ENCODE measurements at places on chromosomes 5 and 9.
A peak's percentile ranks its signal among the peaks of the same experiment; 100 is the strongest.

DNA sequence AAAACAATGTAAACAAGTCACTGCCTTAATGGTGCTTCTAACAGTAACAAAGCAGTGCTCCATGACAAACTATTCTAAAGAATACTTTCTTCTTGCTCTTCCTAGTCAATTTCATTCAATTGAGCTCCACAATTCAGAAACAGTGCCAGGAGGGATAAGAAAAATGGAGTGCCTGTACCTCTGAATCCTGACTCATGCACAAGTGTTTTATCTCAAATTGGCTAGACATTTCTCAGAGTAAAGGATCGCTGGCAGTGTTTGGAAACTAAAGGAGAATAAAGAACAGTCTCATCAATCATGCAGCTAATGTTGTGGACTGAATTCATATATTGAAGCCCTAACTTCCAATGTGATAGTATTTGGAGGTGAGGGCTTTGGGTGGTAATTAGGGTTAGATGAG is 27.6 kb downstream of the SLC25A51 start:
- DNase-seq = no peak

- no peak for DNase-seq
Observed at GRCh38 chr5:16712178-16712577, 95.4 kb upstream of the RETREG1 start.

DNA sequence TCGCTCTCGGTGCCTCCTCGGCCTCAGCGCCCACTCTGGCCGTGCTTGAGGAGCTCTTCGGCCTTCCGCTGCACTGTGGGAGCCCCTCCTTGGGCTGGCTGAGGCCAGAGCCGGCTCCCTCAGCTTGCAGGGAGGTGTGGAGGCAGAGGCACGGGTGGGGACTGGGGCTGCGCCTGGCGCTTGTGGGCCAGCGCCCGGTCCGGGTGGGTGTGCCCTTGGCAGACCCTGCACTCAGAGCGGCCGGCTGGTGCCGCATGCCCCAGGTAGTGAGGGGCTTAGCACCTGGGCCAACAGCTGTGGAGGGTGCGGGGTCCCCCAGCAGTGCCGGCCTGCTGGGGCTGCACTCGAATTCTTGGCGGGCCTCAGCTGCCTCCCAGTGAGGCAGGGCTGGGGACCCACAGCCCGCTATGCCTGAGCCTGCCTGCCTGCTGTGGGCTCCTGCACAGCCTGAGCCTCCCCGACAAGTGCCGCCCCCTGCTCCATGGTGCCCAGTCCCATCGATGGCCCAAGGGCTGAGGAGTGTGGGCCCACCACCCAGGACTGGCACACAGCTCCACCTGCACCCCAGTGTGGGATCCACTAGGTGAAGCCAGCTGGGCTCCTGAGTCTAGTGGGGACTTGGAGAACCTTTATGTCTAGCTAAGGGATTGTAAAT is 2085.2 kb upstream of the ACO1 start:
- no peak for DNase-seq

GRCh38 chr5:154344461-154344860 is 101.3 kb upstream of the SAP30L start:
- no peak for DNase-seq

GRCh38 chr9:134294153-134295071 is 31.8 kb upstream of the RXRA start:
- no peak for DNase-seq

GRCh38 chr5:120988491-120988890 is 524.4 kb downstream of the PRR16 start:
- no peak for DNase-seq

DNA sequence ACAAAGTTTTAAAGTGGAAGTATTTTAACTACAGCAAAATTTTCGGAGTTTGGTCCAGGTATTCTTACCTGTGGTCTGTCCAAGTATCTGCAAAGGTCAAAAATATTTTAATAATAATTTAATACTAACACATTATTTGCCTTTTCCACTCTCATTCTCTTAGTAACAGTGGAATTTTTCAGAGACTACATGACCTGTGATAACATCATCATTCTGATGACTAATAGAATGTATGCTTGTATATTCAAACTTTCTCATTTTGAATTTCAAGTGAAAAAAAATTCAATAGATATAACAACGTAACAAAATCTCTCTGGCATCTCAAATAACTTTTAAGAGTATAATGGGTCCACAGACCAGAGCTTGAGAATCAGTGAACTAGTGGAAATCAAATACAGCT is 78.3 kb downstream of the FBXL17 start:
- no peak for DNase-seq

DNA sequence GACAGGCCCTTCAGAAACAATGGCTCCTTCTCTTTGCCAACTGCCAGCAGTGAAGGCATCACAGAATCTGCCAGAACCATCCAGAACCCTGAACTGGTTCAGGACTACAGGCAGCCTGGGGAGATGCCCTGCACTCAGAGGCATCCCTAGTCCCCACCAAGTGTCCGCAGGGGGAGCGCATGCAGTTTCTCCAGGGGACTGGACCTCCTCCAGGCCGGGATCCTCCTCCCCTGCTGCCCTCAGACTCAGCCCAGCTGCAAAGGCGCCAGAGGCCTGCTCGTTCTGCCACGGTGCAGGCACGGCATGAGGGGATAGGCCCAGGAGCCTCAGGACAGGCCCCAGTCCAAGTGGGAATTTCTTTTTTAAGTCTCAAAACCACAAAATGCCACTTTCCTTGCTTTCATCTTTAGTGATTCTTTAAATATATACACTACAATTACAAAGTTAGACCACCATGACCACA is 72.0 kb downstream of the SEMA4D start:
- no peak for DNase-seq

GRCh38 chr9:86731511-86732063 is 215.7 kb downstream of the GAS1 start:
- no peak for DNase-seq

GRCh38 chr5:128566178-128566577 is 28.1 kb upstream of the FBN2 start:
- no peak for DNase-seq

- DNase-seq = no peak
Observed at GRCh38 chr5:175107865-175108264, 336.1 kb downstream of the DRD1 start.

DNA sequence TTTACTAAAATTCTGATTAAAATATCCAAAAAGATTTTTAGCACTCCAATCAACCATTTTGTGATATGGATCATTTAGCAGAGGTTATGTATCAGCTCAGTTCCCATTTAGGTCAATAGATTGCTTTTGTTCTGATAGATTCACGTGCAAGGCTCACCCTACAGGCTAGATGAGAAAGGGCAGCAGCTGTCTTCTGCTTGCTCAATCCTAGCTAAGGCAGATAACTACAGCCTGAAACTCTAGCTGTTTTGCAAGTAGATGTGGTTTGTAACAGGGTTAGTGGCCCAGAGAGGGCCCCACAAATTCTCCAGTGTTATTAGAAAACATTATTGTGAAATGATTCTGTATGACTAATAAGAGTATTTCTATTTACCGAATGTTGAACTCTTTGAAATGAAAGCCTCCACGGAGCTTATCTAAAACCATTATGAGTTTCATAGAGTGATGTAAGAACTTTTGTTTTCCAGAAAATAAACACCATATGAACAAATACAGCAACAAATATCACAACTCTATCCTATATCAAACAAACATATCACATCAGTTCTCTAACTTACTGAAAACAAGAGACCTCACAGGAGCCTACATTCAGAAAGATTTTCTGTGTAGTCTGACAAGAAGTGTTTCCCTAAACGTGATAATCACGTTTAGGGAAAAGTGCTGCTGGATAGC is 841.9 kb upstream of the ACO1 start:
- no peak for DNase-seq

- no peak for DNase-seq
Observed at GRCh38 chr5:53333160-53333559, 147.3 kb upstream of the FST start.

DNA sequence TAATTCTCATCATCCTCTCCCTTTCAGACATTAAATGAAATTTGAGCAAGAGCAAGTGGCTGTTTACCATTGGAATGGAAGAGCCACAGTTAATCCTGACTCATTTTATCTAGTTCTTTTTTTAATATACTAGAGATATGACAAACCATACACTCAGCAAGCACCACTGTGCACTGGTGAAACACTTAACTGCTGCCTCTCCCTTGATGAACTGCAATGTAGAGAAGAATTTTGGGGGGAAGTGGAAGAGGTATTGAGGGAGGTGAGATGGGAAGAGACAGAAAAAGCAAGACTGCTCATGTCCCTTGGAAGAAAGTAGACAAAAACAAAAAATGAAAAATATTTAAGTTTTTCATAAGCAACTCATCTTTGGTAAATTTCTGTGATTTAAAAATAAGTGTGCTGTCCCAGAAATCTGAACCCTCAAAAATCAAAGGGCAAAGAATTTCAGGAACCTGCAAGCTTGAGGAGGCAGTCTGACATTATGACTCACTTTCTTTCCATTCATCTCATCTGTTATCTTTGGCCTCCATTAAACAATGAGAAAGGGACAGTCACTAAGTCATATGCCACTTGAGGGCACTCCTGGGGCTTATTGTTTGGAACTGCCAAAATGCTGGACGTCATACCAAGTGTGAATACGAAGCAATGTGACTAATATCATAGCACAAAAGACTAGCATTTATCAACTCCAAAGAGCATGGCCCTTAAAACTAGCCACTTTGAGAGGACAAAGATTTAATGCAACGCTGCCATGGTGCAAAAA is 566.8 kb upstream of the DMAC1 start:
- peak; percentile 18 for DNase-seq

GRCh38 chr9:126556560-126557250 is 57.0 kb upstream of the LMX1B start:
- DNase-seq = no peak

- DNase-seq = peak; percentile 79
Observed at GRCh38 chr9:98726735-98727134, 18.0 kb upstream of the GABBR2 start.

- DNase-seq = no peak
Observed at GRCh38 chr9:82105729-82106128, 117.2 kb downstream of the SPATA31D1 start.

DNA sequence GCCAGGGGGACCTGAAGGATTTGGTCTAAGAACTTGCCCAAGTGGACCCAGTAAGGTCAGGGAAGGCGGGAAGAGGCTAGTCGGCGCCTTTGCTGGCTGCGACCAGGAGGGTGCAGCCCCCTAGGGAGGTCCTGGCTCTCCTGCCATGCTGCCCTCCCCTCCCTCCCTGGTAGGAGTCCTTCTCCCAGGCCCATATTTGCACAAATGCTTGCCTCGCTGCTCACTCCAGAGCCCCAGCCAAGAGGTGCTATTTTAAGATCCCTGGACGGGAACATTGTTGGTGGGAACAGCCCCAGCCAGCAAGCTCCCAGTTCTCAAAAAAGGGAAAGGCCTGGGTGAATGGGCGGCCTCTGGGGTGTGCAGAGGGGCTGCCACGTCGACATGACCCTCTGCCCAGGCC is 4.3 kb upstream of the IL17B start:
- no peak for DNase-seq

DNA sequence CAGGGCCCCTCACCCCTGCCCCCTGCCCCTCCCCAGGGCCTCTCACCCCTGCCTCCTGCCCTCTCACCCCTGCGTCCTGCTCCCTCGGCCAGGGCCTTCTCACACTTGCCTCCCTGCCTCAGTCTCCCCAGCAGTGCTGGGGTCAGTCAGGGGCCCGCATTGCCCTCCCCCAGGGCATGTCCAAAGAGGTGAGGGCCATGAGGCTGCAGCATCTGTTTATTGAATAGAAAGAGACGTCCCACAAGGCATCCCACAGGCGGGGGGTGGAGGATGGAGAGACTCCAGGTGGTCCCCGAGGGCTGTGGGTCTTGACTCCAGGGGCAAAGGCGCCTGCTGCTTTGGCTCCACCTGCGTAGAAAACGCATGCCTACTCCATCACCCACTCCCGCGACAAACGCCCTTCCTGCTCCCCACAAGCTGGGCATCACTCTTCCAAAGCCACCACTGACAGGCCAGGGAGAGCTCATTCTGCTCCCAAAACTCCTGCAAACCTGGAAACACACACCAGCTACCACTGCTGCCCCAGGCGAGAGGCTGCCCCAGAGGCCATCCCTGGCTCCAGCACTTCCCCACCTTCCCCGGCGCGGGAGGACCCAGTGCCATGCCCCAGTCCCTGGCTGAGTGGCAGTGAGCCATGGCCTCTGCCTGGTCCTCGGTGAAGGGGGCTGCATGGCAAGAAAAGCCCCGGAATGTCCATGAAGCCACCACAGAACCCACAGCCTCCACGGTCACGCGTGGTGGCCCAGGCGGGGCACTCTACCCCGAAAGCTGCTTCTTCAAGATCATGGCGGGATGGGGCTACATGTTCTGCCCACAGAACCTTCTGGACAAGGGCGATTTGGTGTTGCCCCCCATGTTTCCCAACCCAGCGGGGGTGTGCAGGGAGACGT is 1.6 kb upstream of the LCN8 start:
- no peak for DNase-seq

DNA sequence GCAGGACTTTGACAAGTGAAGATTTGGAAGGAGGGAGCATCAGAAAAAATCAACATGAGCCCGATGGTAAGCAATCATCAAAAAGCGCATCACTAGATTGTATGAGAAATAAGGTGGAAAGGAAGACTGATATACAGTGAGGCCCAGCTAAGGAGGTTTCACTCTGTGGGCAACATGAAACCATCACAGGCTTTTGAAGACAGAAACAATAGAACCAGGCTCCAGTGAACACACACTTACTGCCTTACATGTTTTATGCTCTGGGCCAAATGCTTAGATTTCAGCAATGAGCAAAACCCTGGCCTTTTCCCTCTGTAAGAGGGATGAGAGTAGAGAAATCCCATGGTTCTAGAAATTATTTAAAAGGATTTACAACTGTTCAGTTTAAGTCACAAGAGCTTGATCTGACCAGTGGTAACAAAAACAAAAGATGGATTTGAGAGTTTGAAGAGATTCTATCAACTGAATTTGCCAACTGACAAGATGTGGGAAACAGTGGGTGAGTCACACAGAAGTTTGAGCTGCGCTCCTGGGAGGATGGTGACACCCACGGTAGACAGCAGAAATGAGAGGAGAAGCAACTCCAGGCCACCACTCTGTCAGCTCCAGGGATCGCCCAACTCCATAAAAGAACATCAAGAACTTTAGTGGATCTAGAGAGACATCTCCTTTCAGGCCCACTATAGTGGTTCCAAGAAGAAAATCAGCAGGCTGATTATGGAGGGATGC is 261.8 kb downstream of the MCTP1 start:
- peak; percentile 77 for DNase-seq

- no peak for DNase-seq
Observed at GRCh38 chr5:93156566-93156965, 424.5 kb downstream of the NR2F1-AS1 start.

DNA sequence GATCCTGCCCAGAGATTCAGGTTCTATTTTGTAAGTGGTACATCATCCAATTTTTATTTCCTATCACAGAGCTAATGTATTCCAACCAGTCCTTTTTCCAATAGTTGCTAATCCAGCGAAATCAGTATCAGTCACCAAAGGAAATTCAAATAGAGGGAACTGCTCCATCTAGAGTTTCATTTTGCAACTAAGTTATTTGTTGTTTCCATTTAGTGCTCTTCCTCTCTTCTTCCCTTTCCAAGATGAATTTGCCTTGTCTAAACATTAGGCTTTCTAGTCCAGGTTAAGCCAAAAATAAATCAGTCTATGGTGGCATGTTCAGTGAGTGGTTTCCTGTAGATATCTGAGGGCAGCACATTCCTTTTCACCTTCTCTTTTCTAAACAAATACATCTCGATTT is 79.8 kb upstream of the SPATA31D4 start:
- DNase-seq = no peak

GRCh38 chr5:14261235-14261634 is 118.1 kb downstream of the TRIO start:
- no peak for DNase-seq
